ENCODE measurements at places on chromosomes 7 and 10. TPM values are rescaled to one million over a fixed set of nuclear protein-coding genes. Genes with fewer than 3 reads are reported as not detected.

Gene ANK3
- 284 TPM for total RNA-seq

Gene SPACDR
- 0.44 TPM for total RNA-seq

- DNase-seq, result peak; percentile 21
These were observed 64.2 kb downstream of the PHYHIPL start for GRCh38 chr10:59240582-59241183.

DNA sequence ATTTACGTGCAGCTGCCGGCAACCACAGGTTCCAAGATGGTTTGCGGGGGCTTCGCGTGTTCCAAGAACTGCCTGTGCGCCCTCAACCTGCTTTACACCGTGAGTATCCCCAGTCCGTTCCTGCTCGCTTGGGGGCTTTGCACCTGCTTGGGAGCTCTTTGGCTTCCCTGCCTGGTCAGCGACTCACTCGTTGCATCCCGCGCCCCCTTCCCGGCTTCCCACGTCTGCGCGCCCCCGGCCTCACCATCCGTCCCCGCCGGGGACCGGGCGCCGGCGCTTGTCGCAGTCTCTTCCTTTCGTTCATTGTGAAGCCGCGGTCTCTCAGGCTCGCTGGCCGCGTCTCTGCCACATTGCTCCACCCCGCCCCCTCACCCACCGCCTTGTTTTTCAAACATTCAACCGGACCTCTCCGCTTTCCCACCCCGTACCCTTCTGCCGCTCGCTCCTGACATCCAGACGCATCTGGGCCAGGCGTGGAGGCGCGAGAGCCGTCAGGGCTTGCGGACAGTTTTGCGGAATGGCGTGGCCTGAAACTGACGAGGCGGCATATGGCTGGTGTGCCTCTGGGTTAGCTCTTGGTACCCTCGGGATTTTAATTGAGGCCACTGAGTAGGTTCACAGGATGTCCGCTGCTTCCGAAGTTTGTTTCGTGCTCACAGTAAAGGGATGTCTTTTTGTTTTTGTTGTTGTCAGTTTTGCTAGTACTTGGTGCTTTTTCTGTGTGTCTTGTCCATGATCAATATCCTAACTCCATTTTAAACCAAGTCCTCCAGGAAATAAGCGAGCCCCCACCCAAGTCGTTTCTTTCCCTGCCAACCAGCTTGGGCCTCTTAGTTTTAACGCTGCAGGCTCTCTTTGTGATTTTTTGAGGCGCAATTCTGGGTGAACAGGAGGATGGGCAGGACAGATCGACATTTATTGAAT, 639 bp downstream of the TSPAN13 start:
- DNase-seq, result peak; percentile 29

Gene DDX56
- total RNA-seq, result 30.3 TPM

Gene SPDYE6
- not detected for total RNA-seq

Gene AMPH
- 2.2 TPM for total RNA-seq

Gene VSTM4
- total RNA-seq, result 26.7 TPM

Gene CYP2W1
- total RNA-seq, result not detected

DNA sequence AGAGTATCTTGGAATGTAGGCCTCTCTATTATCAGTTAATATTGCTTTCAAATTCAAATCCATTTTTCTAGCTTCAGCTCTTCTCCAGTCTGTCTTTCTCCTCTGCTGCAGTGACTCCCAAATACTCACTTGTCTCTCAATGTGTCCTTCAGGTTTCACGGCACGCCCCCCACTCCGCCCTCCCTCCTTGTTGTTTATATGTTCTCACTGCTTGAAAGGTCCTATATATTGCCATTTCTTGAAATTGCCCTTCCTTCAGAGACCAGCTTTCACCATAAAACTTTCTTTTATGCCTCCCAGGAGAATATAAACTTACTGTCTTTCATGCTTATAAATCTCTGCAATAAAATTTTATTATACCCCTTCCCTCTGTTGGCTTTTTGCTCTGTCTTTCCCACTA, 668.2 kb downstream of the CCSER2 start:
- DNase-seq, result no peak

DNA sequence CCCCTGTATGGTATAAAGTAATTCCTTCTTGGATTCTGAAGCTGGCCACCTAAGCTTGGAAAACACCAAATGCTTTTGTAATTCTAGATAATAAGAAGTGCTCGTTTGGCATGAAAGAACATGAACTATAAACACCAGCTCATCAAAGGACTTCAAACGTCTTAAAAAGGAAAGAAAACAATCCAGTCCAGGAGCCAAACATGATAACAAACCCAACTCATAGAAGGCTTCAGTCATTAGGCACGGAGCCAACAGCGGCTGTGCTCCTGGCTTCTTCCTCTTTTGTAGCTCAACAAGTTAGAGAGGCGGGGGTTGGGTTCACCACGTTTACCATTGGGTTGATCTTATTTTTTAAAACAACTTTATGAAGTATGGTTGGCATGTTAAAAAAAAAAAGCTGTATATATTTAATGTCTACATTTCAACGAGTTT, 56.4 kb upstream of the ECHDC3 start:
- peak; percentile 64 for DNase-seq

DNA sequence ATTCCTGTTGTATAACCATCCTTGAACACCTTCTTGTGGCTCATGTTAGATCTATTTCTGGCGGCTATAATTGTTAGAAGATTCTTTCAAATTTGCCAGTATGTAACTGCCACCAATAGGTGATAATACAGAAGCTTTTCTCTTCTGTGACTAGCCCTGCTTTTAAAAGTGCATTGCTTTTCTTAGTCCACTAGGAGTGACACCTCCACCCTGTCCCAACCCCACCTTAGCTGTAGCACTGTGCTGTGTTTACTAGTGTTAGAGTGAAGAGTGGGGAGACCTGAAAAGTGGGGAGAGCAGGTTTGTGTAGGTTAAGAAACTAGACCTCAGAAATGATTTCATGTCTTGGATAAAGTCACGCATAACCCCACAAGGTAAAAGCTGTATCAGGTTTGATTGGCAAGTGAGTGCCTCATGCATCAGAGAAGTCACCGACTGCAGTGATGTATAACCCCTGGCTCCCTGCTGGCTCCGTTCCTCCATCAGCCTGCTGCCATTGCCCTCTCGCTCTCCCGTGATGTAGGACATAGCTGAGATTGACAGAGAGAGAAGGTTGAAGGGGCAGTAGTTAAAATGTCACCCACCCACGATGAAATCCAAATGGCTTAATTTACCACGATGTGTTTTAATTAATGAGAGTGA, 12.5 kb downstream of the NPVF start:
- DNase-seq, result no peak

- DNase-seq, result no peak
These were observed 435.6 kb upstream of the FOXK1 start for GRCh38 chr7:4246536-4246935.

DNA sequence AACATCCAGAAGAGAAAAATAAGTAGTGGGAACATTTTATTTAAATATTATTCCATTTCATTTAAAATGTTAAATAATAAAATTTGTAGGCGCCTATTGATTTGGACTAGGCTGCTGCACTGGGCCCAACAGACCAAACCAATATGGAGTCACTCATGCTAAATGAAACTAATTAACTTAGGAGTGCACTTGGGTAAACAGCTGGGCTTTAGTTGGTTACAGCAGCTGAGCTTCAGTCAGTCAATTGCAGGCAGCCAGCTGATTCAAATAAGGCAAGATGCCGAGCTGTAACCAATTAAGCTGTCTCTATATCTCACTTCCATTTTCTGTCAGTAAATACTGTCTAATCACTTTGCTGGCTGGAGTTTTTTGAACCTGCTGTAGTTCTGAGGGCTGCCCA, 102.1 kb upstream of the WDR11 start:
- DNase-seq, result no peak

- no peak for DNase-seq
These were observed 94.7 kb upstream of the PDCD4 start for GRCh38 chr10:110777017-110777416.

- DNase-seq, result no peak
These were observed 1210.4 kb downstream of the TYW1 start for GRCh38 chr7:68206946-68207485.

GRCh38 chr7:142808802-142809583, 38.2 kb downstream of the PRSS2 start:
- no peak for DNase-seq

- no peak for DNase-seq
These were observed 18.6 kb downstream of the ST7 start for GRCh38 chr7:116971869-116972268.

GRCh38 chr7:90212149-90212495, 582 bp downstream of the STEAP2 start:
- no peak for DNase-seq

GRCh38 chr10:62597226-62597625, 207.3 kb upstream of the ADO start:
- no peak for DNase-seq

Gene ASZ1
- not detected for total RNA-seq

DNA sequence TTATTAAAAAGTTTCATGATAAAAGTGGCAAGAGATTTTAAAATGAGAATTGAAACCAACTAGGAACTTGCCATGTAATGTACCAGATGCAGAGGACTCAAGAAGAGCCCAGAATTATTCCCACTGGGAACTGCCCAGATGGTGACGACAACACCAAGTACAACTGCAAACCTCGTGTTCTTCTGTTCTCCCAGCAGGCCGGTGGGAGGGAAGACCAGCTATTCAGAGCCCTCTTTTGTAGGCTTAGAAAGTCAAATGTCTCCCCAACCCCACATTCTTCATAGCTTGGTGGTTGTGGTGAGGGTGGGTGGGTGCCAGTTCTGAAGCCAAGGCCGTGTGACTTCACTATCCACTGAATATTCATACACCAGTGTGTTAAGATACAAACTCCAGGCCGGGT, 54.3 kb upstream of the ITGB1 start:
- DNase-seq, result no peak

DNA sequence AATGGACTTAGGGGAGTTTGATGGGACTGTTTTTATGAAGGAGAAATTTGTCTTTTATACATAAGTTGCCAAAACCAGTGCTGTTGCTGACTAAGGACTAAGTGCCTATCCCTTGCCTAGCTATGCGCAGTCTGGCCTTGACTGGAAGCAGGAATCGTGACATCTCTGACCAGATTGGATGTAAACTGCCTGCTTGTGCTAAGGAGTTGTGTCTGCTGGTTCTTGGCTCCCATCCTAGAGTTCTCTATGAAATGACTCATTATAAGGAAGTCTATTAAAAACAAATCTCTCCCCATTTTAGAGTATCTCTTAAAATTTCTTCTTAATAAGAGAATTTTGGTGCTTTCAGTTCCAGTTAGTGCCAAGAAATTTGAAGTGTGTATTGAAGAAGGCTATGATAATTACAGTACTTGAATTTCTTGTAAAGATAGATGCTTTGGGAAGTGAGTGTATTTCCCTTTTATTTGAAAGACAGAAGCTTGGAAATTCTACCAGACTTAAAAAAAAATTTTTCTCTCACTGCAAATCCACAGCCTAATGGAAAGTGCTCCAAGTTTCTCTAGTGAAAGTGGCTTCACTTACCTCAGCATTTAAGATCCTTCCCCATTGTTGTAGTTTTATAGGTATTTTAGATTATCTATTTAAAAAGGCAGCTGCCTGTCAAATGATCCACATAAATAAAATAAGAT, 77.6 kb downstream of the BICC1 start:
- DNase-seq, result peak; percentile 22

Gene MGAM2
- total RNA-seq, result not detected

GRCh38 chr7:11327633-11328032, 354.0 kb downstream of the PHF14 start:
- no peak for DNase-seq

- DNase-seq, result no peak
These were observed 450.1 kb downstream of the KCNMA1 start for GRCh38 chr10:77187376-77187999.

Gene CYP2C19
- total RNA-seq, result not detected

GRCh38 chr10:120929166-120929565, 78.0 kb downstream of the WDR11 start:
- DNase-seq, result no peak

DNA sequence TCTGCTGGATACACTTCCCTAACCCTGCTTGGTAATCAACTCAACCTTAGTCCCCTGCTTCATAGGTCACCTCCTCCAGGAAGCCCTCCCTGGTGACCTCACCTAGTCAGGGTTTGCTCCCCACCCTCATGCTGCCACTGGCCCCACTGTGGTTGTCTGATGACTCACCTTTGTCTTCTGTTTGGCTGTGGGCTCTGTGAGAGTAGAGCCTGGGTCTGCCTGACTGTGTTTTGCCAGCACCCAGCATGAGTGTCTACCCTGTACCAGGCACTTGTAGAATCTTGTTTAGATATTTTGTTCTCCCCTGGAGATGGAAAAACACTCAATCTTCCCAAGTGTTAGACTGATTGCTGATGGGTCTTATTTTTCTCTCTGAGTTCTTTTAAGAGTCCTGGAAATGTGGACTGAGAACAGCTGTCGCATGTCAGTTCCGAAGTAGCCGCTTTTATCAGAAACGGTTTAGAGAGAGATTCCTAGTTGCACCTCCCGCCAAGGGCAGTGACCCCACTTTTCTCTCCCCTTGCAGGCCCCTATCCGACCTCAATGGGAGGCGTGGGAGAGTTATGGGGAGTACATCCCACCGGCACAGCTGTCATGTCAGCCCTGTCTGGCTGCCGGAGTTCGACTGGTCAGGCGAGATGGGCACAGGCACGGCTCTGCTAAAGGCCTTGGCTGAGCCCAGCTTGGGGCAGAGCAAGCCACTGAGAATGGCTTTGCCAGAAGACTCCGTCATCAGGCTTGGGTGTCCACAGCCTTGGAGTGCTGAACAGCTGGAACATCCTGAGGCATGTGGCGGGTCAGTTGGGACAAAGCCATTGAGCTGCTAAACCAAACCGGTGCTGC, 134.3 kb downstream of the GRK5 start:
- peak; percentile 84 for DNase-seq

Gene SPDYE2
- total RNA-seq, result not detected

DNA sequence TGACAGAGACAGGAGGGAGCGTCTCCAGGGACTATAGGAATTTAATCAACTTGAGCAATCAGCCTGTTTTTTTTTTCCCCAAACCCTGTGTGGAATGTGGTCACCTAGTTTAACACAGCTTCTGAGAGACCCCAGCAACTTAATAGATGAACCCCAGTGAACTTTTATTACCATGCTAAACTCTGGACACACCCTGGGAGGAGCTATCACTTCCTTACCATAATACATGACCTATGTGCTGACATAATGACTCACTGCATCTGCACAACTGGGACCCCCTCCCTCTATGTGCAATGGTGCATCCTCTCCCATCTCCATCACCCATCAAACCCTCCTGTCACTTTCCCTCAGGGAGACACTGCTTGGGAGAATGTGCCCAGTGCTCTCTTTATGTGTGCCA, 83.7 kb downstream of the EPC1 start:
- no peak for DNase-seq

- DNase-seq, result no peak
These were observed 211.6 kb upstream of the AGK start for GRCh38 chr7:141339603-141340002.

GRCh38 chr7:66505531-66506451, 122.9 kb upstream of the KCTD7 start:
- DNase-seq, result no peak
